ENCODE measurements at places on chromosomes 11 and 22. TPM values are rescaled to one million over a fixed set of nuclear protein-coding genes. Genes with fewer than 3 reads are reported as not detected.

GAL3ST1 gene
- total RNA-seq = not detected

DNA sequence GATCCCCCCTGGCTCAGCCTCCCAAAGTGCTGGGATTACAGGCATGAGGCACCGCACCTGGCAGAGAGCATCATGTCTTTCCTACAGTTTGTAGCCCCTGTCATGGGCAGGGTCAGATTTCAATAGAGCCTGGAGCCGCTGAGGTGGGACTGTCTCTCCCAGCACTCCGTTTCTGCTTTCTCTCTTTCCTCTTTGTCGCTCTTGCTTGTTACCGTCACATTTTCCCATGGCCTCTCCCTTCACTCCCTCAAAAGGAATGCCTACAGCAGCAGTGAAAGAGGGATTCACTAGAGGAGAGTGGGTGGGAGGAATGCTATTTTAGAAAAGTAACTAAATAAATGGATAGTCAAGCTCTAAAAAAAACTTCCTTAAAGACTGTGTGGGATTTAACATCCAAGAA lies 136.7 kb upstream of the TTC12 start:
- no peak for ATAC-seq

DNA sequence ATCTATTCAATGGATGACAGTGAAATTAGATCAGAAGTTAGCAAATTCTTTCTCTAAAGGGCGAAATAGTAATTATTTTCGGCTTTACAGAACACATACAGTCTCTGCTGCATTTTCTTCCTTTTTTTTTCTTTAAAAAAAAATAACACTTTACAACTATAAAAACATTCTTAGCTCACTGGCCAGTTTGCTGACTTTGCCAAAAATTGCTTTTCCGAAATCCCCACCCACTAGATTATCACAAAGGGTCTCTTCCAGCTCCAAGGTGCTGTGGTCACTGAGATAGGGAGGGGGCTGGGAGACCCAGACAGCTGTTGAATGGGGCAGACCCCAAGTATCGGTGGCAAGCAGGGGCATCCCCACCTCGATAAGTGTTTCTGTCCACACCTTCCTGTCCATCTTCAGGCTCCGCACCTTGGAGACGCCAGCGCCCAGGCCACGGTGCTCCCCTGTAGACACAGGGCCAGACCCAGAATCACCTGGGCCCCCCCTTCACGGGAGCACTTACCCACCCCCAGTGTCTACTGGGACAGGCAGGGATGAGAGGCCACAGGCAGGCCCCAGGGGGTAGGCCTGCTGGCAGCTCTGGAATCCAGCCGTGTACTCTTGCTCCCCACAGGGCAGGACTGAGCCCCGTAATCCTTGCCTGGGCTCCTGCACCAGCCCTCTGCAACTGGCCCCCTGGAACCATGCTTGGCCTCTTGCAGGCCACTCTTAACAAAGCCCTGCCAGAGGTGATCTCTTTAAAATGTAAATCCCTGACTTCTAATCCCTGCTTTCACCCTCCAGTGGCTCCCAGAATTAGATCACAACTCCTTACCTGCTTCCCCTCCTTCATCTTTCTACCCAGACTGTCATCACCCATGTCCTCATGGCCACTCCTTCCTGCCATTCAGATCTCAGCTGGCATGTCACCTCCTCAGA lies 31.5 kb upstream of the PDE2A start:
- ATAC-seq = no peak

DNA sequence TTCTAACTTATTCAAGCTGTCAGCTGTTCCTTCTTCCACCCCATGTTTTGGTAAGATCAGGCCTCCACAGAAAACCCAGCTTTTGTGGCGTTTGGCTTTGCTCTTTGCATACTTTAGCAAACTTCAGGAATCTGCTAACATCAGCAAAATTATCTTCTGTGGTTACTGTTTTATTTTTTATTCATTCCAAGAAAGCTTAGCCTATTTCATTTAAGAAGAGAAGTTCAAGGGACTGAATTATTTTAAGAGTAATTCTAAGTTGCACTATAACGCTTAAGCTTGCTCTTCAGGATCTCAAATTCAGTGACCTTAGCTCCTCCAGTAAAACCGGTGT lies 1.1 kb downstream of the JHY start:
- ATAC-seq = no peak

GRCh38 chr11:83617671-83618070 lies 331.5 kb upstream of the CCDC90B start:
- ATAC-seq = no peak

DNA sequence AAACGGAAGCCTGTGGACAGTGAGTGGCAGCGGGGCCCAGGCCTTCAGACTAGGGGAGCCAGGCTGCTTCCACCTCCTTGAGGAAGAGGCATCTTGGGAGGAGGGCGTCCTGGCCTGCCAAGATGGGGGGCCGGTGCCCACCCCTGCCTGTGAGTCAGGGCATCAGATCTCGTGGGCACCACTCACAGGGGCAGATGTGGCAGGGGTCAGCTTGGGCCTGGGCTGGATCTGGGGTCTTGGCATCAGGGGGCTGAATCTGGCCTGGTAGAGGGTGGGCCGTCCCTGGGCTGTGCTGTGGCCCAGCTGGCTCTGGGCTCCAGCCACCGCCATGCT lies 24.1 kb upstream of the TH start:
- no peak for ATAC-seq

Measured in motor neuron (in vitro differentiated cells).